ENCODE measurements at places on chromosomes 6 and 20.
A peak's percentile ranks its signal among the peaks of the same experiment; 100 is the strongest.

GRCh38 chr6:35629876-35630378, 58.8 kb downstream of the FKBP5 start:
- no peak for DNase-seq

GRCh38 chr20:63828951-63829350, 2.1 kb downstream of the ZBTB46 start:
- no peak for DNase-seq

GRCh38 chr20:37816003-37816402, 86.9 kb upstream of the VSTM2L start:
- DNase-seq: no peak

GRCh38 chr6:16006681-16007080, 122.2 kb upstream of the MYLIP start:
- DNase-seq: no peak

DNA sequence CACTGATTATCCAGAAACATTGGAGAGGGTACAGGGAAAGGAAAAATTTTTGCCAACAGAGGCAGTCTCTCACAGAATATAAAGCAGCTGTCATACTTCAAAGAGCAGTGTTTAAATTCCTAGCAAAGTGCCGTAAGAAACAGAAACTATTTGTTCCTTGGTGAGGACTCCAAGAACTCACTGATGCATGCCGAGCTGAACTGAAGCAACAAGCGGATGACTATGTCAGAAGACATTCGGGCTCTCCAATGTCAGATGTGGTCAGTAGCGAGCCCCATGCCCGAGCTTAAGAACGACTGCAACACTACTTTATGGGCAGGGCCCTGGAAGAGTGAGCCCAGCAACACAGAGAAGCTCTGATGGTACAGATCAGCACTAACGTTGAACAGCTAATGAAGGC, 54.7 kb downstream of the OR2B6 start:
- no peak for DNase-seq

DNA sequence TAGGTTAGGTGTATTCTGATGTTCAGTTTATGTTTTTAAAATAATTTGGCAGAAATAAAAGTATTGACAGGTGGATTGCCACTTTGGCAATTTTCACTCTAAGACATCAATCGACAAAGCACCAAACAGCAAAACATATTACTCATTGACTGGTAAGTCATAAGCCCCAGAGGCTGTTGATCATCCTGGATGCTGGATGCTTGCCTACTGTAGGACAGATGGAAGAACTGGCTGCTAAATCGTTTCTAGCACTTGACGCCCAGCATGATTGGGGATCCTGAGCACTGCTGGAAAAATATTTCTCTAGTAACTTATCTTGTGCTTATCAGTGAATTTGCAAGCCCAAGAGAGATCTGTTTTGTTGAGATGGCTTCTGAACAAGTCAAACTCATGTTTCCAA, 1001.9 kb upstream of the FLRT3 start:
- no peak for DNase-seq

DNA sequence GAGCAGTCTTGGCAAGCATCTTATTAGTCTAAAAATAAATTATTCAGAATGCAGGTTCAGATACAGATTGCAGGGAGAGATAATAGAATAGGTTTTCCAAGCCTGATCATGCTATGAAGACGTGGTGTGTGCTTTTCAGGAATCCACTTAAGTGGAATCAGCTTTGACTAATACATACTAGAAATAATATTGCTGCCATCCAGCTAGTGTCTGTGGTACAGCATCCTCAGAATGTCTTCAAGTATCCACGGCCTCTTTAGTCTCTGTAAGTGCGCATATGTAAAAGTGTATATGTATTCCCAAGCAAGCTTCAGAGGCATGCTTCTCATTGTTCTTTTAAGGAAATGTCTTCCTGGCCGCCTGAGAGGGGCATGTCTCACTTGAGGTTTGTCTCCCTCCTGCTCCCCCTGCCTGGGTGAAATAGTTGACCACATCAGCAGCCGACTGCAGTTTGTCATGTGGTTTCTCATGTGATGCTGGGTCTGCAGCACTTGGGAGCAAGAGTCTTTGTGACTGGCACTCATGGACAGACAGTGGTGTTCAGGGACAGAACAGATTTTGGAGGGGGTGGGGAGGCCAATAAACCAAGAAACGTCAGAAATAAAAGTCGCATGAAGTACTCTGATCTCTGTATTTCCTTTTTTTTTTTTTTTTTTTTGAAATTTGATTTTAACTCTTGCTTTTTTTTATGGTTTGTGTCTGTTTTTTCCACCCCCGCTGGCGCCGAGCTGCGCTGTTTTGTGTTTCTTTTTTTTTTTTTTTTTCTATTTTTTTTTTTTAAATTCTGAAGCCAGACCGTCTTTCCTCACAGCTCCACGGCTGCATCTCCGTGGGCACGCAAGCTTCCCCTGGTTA, 150.8 kb downstream of the PRL start:
- no peak for DNase-seq

DNA sequence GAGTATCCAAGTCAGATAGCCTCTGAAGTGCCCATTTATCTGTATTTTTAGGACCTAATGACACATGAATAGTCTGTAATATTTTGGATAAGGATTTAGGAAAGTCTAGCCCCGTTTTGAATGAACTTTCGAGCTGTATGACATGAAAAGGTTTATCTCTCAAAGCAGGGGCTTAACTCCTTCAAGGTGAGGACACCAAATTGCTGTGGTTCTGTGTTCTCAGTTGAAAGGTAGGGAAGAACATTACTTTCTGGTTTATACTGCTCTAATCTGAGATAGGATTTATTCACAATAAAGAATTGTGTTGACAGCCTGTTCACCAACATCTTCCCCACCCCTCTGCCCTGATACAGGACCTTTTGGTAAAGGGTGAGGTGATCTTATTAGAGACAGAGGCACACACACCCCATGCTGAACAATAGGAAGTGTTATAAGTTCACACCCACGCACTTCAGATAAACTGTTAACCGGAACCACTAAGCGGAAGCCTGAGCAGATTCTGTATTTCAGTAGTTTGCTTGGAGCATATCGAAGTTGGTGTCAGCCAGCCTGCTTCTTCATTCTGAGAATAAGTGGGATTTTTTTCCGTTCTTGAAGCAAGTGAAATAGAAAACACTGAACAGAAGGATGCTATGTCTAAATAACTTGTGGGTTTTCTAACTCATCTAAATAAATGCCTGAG, 223.3 kb downstream of the TMEM242 start:
- no peak for DNase-seq

DNA sequence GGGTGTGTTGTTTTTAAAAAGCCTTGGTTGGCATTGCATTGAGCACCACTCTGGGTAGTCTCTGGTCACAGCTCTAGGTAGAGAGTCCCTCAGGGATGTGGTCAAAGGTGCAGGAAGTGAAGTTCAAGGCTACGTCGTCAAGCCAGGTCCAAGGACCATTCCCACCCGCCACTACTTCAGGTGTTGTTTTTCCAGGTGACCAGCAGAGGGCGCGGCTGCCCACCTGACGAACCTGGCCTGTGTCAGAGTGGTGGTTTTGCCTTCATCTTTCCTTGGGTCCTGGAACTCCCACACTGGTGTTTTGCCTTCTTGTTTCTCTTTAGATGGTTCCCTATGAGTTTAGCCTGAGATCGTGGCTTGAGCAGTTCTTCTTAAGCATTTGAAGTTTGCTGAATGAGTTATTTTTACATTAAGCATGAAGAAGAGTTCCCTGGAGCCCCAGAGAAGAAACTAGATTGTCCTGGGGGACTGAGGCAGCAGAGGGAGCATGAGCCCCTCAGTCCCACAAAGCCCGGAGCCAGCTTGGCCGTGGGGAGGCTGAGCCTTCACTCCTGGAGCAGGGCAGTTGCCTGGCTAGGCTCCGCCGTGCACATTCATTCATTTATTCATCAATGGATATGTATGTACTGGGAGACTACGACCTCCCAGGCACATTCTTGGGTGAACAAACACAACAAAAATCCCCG, 5.6 kb upstream of the PHACTR3 start:
- DNase-seq: peak; percentile 23

- no peak for DNase-seq
These were observed 17.8 kb downstream of the TOMM34 start for GRCh38 chr20:44942264-44942973.

GRCh38 chr6:37368961-37369320, 15.2 kb downstream of the RNF8 start:
- no peak for DNase-seq

DNA sequence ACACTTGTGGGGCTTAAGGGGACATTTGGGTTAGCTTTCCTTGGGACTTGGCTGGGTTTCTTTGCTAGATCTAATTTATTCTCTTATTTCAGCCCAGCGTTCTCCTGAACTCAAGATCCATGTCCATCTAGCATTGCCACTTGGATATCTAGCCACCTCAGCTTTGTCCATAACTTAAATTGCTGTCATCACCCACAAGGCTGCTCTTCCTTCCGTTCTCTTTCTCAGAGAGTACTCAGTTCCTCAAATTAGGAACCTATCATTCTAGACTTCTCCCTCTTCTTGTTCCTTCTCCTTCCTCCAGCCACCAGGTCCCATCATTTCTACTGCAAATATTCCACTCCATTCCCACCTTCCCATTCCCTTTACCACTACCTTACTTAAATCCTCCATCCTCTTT, 4.3 kb downstream of the SMIM26 start:
- no peak for DNase-seq

GRCh38 chr6:157490611-157491269, 109.8 kb downstream of the ZDHHC14 start:
- no peak for DNase-seq

GRCh38 chr20:22949331-22950109, 85.6 kb upstream of the SSTR4 start:
- DNase-seq: no peak

DNA sequence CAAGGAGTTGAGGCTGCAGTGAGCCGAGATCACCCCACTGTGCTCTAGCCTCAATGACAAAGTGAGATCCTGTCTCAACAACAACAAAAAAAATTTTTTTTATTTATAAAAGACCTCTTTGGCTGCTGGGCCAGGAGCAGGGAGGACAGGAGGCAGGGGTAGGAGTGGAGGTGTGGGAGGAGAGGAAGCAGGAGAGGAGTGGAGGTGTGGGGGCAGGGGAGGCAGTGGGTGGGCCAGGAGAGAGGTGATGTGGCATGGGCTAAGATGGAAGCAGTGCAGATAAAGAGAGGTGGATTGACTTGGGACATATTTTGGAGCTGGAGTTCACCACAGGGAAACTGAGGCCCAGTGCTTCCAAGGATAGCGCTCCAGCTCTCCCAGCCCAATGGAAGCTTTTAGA, 13.4 kb upstream of the CSNK2A1 start:
- no peak for DNase-seq
